Omental fat pad (tissue), 4 donors: ENCODE measurements at places on chromosomes 13 and 19.

DNA sequence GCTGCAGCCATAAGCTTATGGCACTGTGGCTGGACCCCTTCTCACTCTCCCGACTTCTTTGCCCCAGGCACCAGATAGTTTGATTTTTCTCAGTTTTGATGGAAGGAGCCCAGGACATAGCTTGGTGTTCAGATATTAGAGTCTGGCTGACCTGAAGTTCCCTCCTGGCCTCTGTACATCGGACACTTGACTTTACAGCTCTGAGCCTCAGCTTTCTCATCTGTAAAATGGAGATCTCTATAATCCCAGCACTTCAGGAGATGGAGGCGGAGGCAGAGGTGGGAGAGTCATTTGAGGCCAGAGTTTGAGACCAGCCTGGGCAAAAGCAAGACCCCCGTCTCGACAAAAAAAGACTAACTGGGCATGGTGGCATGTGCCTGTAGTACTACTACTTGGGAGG lies 909 bp downstream of the CC2D1A start:
- DNase-seq = no peak

- DNase-seq = no peak
These were observed 168.9 kb upstream of the TSC22D1 start for GRCh38 chr13:44744880-44745633.

DNA sequence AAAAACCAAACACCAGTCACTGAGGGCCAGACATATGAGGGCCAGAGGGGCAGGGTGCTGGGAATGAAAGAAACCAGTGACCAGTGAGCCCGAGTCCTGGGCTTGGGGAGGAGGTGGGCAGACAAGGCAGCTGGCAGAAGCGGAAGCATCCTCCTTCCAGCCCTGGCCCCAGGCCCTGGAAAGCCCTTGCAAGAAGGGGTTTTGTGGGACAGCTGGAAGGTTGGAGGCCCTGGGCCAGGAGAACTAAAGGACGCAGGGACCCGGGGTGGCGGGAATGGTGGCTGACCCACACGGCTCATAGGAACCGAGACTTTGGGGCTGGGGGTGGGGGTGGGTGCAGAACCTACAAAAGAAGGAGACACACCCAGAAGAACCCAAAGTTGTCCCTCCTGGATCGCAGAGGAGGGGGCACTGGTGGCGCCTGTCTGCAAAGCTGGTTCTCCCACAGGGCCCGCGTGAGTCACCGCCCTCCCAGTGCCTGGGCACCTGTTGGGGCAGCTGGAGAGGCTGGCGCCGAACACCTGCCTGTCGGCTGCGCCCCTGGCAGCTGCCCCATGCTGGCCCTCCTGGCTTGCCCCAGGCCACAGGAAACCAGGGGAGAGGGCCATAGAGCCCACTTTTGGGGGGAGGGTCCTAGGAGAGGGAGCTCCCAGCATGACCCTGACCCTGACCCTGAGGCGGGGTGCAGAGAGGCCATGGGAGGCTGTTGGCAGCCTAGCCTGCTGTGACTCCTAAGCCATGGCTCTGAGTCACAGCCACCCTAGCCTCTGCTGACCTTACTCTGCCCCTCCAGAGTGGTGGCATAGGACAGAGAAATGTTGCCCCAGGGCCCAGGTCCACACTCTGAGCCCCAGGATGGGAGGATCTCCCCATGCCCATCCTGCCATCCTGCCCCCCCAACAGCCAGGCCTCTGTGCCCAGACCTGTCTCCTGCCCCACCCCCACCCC lies 802 bp downstream of the DMPK start:
- no peak for DNase-seq

DNA sequence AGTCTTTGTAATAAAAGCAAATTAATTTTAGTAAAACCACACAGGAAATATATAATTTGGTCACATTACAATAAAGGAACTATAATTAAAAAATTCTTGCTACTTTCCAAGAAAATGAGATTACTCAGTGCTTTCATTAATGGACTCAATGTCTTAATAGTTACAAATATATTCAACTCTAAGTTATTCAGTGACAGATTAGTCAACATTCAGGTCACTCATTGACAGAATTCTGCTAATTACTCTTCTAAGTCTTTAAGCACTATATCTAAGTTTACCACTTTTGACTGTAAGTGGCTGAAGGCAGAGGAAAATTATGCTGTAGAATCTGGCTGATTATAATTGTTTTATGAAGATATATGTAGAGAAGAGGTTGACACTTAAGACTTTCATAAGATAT lies 1365.0 kb downstream of the EFNB2 start:
- DNase-seq = no peak

DNA sequence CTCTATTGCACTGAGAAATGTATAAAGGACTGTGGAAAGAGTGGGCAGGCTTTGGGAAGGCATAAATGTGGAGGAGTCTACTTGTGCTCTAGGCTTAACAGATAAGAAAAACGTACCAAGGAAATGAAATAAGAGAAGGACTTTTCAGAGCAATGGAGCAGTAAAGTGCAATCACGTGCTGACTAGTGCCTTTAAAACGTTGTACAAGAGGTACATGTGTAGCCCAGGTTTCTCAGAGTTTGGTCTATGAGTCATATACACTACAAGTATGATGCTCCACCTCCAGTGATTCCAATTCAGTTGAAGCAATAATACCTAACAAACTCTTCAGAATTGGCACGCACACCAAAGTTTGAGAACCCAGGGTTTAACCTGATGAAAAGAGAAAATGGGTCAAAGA lies 13.4 kb upstream of the FNDC3A start:
- DNase-seq = no peak

DNA sequence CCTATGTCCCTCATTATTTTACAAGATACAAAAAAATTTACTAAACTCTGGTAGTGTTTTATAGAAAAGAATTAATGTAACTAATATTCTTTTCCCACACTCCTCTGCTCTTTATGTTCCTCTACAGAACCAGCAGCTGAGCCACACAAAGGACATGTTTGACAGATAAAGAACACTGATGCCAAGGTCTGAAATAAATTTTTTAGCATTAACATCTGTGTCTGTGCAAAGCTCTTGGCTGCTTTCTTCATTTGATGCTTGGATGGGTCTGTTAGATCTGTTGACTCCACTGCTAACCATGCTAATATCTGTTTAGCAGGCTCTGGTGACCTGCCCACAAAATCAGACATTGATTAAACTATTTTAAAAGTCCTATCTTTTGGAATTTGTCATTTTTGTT lies 2363.8 kb downstream of the PCDH9 start:
- DNase-seq = no peak

GRCh38 chr19:16252459-16253205 lies 54.9 kb downstream of the AP1M1 start:
- DNase-seq = no peak

DNA sequence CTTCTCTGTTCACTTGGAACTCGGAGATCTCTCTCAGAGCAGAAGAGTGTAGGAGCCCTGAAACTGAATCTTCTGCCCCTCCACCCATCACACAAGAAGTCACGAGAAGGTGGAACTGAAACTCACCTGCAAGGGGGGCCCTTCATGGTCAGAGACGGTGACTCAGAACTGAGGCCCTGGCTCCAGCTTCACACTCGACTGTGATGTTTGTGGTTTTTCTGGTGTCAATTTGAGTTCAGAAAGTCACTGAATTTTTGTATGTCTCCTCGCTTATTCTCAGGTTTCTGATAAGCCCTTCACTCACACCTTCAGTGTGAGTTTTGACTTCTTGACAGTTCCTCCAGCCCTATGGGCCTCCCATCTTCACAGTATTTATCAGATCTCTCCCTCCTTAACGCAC lies 23.1 kb downstream of the SIGLEC5 start:
- DNase-seq = no peak

GRCh38 chr19:29497241-29497640 lies 28.6 kb upstream of the VSTM2B start:
- DNase-seq = no peak

GRCh38 chr13:77650409-77650808 lies 47.1 kb upstream of the SLAIN1 start:
- no peak for DNase-seq

DNA sequence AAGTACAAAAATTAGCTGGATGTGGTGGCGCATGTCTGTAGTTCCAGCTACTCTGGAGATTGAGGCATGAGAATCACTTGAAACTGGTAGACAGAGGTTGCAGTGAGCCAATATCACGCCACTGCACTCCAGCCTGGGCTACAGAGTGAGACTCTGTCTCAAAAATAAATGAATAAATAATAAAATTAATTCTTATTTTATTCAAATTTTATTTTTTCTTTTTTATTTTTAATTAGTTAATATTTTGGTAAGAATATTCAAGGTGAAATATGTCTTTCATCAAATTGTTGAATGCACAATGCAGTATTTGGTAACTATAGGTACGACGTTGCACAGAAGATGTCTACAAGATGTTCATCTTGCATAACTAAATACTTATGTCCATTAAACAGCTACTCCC lies 110.6 kb upstream of the ATXN8OS start:
- DNase-seq = no peak

- DNase-seq = no peak
These were observed 26.5 kb downstream of the MYCBP2 start for GRCh38 chr13:77300176-77301037.

DNA sequence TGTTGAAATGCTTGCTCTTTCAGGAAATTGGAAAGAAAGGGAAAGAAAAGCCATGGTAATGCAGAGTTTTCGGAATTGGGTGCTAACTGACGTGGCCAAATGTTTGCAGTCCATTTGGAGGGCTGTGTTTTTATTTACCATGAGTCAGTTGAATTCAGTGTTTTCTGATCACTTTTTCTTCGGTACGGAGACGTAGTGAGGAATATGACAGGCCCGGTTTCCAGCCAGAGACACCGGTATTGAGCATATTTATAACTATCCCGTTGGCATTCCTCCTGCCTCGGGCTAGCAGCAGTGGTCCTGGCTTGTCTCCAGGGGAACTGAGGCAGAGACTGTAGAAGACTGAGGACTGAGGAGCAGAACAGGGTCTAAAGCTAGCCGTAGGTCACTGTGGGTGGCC lies 1.0 kb downstream of the CDC16 start:
- no peak for DNase-seq

DNA sequence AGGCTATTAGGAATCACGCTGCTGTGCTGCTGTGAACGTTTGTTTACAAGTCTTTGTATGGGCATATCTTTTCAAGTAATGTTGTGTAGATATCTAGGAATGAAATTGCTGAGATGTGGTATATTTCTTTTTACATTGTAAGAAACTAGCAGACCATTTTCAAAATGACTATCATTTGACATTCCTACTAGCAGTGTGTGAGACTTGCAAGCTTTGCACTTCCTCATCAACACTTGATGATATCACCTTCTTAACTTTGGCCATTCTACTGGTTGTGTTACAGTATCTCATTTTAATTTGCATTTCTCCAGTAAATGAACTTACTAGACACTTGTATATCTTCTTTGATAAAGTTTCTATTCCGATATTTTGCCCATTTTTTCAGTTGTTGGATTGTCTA lies 12.1 kb downstream of the METTL21C start:
- DNase-seq = no peak

DNA sequence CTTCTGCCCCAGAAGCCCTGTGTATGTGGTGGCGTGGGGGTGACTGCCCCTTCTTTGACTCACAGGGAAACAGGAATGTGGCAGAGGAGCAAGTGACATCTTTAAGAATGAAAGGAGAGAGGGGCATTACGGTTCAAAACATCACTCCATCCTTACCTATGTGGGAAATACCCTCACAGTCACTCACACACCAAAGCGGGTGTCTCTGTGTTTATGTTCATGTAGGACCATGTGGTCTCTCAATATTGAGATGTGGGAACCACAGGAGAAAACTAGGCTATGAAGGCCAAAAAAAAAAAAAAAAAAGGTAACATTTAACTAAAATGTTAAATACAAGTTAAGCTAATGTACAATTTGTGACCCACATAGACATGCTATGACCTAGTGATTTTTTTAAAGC lies 153.6 kb upstream of the GPR12 start:
- DNase-seq = no peak

GRCh38 chr13:73816702-73817101 lies 317.5 kb downstream of the KLF12 start:
- DNase-seq = no peak

DNA sequence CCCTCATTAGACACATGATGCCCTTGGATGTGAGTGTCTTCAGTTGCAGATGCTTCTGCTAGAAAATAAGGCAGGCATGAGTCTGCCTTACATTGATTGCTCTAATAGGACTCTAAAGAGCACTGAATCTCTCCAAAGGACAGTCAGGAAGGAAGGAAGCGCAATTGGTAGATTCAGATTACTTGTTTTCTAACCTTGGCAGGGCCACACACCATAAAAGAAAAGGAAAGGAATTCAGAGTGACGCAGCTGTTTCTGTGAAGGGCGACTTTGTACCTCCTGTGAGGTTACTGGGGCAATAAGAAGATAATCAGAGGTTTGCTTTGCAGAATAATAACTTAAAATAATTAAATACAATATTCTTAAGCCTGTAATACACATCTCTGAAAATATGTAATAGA lies 48.0 kb downstream of the FRY start:
- no peak for DNase-seq

- DNase-seq = no peak
These were observed 187.8 kb upstream of the GPR12 start for GRCh38 chr13:26948353-26948752.

- no peak for DNase-seq
These were observed 173.9 kb downstream of the FLT1 start for GRCh38 chr13:28320884-28321574.

DNA sequence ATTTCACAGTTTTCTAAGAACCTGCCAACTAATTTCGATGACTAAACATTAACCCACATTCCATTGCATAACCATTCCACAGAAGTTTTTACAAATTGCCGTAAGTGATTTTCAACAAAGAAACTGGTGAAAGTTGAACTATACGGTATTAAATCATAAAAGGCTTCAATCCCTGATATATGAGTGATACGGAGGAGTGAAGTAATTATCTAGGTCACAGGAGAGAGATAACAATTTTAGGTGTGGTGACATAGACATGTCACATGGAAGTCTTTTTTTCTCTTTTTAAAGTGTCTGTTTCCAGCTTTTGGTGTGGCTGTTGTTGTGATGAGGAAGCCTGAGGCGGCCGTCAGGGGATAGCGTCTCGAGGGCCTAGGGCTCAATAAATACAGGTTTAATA lies 29.4 kb downstream of the TBC1D4 start:
- DNase-seq = no peak

DNA sequence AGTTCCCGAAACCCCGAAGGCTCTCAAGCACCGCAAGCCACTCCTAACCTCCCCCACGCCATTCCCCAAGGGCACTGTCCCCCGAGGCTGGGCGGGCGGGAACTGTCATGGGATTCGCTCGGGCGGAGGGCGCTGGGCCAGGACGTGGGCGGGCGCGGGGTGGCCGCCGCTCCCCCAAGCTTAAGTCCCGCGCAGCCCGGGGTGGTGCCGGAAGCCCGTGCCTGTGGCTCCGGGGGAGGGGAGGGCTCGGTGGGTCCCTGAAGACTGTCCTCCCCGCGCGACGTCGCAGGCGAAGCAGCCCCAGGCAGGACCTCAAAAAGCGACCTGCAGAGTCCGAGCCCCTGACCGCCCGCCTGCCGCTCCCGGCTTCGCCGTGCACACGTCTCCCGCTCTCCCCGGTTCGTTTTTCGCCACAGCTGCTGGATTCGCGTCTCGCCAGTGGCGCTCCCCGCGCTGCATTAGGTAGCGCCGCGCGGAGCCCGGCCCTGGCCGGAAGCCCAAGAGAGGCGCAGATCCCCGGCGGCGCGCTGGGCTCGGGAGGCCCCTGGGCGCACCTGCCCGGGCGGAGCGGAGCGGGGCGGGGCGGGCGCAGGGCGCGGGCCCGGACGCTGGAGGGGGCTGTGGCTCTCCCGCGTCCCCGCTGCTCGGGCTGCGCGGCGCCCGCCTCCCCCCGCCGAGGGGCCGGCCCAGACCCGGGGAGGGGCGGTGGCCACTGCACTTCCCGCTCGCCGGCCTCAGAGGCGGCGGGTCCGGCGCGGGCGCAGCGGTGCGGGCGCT lies at the start of gene FARP1:
Gene FARP1, plus strand, starts transcription at position 715 of the 777 bp plus-strand sequence. CDS start 70,149 bp downstream, outside the sequence.
- no peak for DNase-seq

- DNase-seq = no peak
These were observed 851.2 kb downstream of the EFNB2 start for GRCh38 chr13:105684216-105684615.

- no peak for DNase-seq
These were observed 1.1 kb downstream of the AKAP8L start for GRCh38 chr19:15417699-15418098.
